GM23338 (cell line): ENCODE measurements at places on chromosomes 16 and 17. TPM values are rescaled to one million over a fixed set of nuclear protein-coding genes. Genes with fewer than 3 reads are reported as not detected.

Gene AOC2
- 5.7 and 5.8 TPM in 2 replicates for total RNA-seq

Gene MAF
- total RNA-seq = 0.89 and 2.5 TPM in 2 replicates

Gene NTN1
- 2.6 and 3.0 TPM in 2 replicates for total RNA-seq

Gene CYB561
- total RNA-seq = 21.9 and 30.9 TPM in 2 replicates

Gene CDH8
- total RNA-seq = 11.7 and 13.9 TPM in 2 replicates

Gene TPSB2
- not detected in 2 replicates for total RNA-seq

Gene KRTAP4-9
- total RNA-seq = not detected in 2 replicates

Gene TP53TG3
- total RNA-seq = not detected in 2 replicates

Gene NAA38
- 17.1 and 24.0 TPM in 2 replicates for total RNA-seq

Gene GNG13
- not detected in 2 replicates for total RNA-seq

Gene STAC2
- total RNA-seq = 1.7 and 3.1 TPM in 2 replicates

Gene CD79B
- total RNA-seq = 1.3 and 3.0 TPM in 2 replicates

Gene ACSM5
- total RNA-seq = not detected in 2 replicates

Gene DGKE
- 5.9 and 10.1 TPM in 2 replicates for total RNA-seq

Gene FBXO39
- 0.19 TPM in 1 of 2 replicates, not detected in the other for total RNA-seq

Gene CLEC18C
- not detected in 2 replicates for total RNA-seq

Gene CACNA1G
- 3.6 and 5.1 TPM in 2 replicates for total RNA-seq

Gene CNTNAP1
- total RNA-seq = 2.9 and 5.0 TPM in 2 replicates

Gene SYCE1L
- total RNA-seq = 0.74 and 3.9 TPM in 2 replicates

Gene MSLN
- 0.10 TPM in 1 of 2 replicates, not detected in the other for total RNA-seq

Gene SLC12A3
- total RNA-seq = not detected in 2 replicates

Gene DDX52
- 45.3 and 46.2 TPM in 2 replicates for total RNA-seq

Gene GGT6
- 0.24 TPM in 1 of 2 replicates, not detected in the other for total RNA-seq

Gene SCNN1B
- 1.1 and 1.2 TPM in 2 replicates for total RNA-seq

Gene TERB1
- not detected in 2 replicates for total RNA-seq
